ENCODE measurements at places on chromosomes 13 and 19.

DNA sequence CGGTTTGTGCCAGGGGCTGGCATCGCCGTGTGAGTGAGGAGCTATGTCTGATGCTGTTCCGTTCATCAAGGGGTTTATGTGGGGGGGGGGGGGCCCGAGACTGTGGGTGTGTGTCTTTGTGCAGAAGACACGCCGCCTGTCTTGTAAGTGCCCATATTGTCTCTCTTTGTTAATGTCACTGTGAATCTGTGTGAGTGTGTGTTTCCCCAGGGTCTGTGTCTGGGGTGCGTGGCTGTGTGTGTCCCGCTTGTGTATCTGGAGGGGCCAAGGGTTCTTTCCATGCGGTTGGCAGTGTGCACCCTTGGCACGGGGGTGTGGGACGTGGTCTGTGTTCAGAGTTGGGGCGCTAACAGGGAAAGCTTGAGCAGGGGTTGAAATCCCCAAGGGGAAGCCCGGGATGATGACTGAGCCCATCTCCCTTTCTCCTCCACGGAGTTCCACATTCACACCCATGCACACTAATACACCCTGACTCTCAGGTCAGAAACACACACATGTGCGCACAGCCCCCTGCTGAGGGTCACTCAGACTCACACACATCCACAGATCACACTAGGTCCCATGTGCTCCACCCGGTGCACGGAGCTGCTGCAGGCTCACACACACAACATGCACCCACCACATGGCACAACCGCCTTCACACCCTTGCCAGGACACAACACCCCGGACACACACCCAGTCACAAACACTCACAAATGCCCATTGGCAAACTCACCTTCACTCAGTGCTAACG, 1.8 kb downstream of the NCAN start:
- DNase-seq: no peak

DNA sequence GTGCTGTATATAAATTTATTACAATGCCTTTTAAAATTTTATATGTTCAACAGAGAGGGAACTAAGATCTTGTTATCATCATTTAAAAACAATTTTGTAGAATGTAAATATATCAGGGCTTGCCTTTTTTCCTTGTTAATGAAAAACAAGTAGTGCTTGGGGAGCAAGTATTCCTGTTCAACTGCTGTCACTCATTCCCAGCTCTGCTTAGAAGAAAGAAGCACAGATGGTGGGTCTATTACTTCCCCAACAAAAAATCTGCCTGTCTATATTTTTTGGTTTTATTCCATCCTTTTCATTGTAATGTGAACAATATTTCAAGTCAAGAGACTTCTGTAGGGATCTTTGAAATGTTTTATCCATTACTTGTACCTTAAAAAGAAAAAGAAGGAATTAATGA, 503.9 kb downstream of the GPC5 start:
- DNase-seq: no peak

- no peak for DNase-seq
Measured at GRCh38 chr13:53494406-53494805, 465.8 kb downstream of the OLFM4 start.

- DNase-seq: no peak
Measured at GRCh38 chr13:19158526-19159174, 23.0 kb downstream of the TUBA3C start.

GRCh38 chr13:91762957-91763356, 364.5 kb downstream of the GPC5 start:
- DNase-seq: no peak

DNA sequence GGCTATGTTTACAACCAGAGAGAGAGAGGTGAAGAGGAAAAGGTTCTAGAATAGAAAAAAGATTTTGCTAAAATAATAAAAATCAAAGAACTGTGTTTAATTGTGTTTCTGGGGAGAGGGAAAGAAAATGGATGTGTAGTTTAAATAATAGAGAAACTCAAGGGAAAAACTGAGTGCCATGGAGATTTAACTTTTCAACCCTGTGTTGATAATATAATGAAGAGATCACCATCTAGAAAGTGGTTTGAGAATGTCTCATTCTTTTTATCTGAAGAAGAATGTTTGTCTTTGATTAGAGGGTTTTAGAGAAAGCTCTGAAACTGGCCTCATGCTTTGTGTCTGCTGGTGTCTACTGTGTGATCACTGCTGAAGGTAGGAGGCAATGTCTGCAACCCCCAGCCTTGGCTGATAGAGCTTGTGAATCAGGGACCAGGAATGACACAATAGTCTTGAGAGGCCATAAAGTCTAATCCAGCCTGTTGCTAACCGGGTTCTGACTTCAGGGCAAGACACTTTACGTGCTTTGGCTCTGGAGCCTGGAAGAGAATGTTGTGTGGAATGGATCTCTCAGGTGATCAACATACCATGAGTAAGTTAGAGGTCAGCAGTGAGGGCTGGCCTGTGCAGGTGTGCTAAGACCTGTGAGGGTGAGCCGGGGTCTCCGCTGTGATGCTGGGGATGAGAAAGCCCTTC, 5.4 kb downstream of the COL4A2 start:
- no peak for DNase-seq

DNA sequence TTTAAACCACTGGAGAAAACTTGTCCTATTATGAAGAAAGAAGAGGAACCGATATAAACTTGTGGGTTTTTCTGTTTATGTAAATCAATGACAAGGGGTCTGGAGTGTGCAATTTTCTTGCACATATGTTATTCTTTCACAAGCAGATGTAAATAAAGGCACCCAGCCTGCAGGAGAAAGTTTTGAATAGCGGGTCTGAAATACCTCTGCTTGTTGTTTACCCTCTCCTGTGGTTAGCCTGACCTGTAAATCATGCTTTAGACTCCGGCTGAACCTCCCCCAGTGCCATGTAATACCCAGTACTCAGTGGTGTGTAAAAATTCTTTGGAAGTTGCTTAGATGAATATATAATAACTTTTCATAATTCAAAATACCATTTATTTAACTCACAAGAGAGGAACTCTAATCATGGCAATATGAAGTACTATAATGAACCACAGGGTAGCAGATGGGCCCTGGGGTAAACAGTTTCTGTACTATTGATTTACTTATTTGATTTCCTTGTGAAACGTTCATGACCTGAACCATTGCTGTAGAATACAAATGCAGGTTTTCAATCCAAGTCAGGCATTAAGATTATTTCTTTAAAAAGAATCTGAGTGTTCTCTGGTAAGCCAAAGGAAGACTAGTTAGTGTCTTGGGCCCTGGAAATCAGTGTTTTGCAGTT, 245.1 kb downstream of the LMO7 start:
- DNase-seq: no peak

- no peak for DNase-seq
Measured at GRCh38 chr13:65095161-65096082, 2134.7 kb downstream of the PCDH9 start.

DNA sequence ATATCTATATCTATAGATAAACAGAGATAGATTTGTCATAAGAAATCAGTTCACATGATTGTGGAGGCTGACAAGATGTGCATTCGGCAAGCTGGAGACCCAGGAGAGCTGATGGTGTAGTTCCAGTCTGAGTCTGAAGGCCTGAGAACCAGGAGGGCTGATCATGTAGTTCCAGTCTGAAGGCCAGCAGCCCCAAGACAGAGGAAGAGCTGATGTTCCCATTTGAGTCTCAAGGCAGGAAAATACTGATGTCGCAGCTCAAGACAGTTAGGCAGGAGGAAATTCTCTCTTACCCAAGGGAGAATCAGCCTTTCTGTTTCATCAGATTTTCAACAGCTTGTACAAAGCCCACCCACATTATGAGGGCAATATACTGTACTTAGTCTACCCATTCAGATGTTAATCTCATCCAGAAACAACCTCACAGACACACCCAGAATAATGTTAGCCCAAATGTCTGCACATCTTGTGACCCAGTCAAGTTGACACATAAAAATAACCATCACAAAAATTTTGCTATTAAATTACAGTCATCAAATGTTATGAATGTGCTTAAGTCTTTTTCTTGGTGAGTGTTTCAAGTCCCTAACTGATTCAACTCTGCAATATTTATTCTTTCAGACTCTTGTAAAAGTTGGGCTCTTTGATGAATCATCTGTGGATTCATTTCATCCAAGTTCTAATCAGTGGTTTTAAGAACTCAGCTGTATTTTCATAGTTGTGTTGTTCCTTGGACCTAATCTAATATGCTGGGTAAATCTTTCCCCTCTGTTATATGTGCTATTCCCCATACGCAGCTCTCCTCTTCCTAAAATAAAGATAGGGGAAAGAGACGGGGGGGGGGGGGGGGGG, 22.7 kb upstream of the LRCH1 start:
- no peak for DNase-seq

DNA sequence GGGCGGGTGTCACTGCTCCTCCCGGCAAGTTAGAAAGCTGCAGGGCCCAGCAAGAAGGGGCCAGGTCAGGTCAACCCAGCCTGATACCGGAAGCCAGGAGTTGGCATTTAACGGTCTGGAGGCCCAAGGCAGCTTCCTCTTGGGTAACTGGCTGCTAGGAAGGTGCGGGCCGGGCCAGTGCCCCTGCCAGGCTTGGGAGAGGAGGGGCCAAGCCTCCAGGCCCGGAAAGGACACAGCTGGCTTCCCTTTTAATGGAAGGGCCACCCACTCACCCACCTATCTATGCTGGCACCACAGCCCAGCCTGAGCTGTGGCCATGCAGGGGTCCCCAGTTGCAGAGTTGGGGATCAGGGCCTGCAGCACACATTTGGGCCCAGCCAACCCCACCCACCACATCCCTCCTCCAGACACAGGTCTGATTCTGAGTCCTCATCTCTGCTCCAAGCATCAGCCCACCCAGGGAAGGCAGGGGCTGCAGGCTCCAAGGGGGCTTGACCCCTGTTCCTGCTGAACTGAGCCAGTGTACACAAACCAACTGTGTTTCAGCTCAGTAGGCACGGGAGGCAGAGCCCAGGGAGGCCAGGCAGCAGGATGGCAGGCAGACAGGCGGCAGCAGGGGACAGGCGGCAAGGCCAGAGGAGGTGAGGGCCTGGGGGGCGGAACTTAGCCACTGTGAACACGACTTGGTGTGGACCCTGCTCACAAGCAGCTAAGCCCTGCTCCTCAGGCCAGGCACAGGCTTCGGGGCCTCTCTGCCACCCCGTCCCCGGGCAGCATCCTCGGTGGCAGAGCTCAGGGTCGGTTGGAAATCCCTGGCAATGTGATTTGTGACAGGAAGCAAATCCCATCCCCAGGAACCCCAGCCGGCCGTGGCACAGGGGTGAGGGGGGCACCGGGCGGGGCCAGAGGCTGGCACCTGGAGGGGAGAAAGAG, 40.8 kb downstream of the ZSWIM4 start:
- DNase-seq: no peak

GRCh38 chr19:7372810-7373209, 24.1 kb downstream of the ARHGEF18 start:
- no peak for DNase-seq

- DNase-seq: no peak
Measured at GRCh38 chr13:32212421-32212820, 102.7 kb downstream of the ZAR1L start.

- DNase-seq: no peak
Measured at GRCh38 chr13:112172641-112173251, 105.8 kb downstream of the SOX1 start.

GRCh38 chr13:98557937-98558792, 18.7 kb downstream of the STK24 start:
- no peak for DNase-seq

Data from cerebellar nuclear complex (tissue), 1 donor.